Fibroblast of skin of left quadriceps (primary cell): ENCODE measurements at places on chromosomes 7 and 10.

GRCh38 chr10:11510736-11511135 is 100.7 kb downstream of the USP6NL start:
- DNase-seq = no peak

DNA sequence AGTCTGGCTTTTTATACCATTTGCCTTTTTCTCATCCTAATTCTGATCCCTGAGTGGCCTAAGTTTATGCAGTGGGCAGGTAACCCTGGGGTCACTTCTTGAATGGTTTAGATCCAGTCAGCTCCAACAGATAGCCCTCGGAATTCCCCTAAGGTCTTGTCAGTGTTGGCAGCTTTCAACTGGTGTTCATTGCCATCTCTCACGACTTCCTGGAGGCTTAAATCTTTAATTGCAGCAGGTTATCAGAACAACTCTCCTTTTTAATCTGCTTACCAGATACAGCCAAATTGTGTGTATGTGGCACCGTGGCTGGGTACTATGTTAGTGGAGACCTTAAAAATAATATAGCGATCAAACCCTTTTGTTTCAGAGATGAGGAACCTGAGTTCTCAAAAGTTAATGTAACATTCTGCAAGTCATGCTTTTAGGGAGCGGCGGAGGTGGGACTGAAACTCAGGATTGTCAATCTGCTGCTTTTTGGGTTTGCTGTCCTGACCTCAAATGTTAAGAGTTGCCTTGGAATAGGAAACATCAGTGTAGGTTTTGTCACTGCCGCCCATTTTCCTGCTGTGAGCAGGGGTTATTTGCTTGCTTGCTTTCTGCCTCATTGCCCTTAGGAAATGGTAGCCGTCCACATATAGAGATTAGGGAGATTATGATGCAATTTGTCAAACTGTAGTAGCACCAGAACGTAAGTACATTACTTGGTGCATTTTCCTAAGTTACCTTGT is 818 bp downstream of the DLD start:
- DNase-seq = no peak

- no peak for DNase-seq
Observed at GRCh38 chr7:15345216-15345615, 216.6 kb downstream of the AGMO start.

DNA sequence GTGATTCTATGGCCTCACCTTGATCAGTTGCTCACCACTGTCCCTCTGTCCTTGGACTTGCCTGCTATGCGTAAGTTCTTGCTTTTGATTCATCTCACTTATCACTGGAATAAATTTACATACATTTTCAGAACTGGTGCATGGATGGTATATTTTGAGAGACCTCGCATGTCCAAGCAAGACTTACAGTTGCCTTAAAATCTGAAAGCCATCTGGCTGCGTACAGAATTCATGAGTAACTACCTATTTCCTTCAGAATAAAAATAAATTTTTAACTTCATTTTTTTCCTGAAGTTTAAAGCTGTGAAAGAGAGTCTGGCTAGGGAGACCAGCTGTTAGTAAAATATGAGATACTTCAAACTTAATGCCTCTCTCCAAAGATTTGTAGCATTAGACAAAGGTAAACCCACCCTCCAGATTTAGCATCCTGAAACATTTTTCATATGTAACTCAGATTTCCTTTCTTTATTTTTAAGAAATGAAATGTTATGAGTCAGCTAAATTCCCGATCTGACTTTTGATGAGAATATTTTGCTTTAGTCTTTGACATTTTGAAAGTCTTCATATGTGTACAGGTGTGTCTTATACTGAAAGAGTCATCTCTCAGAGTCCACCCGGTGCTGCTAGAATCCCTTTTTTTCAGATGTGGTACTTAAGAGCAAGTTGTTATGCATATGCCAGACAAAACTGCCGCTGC is 136.4 kb upstream of the CELF2 start:
- no peak for DNase-seq

DNA sequence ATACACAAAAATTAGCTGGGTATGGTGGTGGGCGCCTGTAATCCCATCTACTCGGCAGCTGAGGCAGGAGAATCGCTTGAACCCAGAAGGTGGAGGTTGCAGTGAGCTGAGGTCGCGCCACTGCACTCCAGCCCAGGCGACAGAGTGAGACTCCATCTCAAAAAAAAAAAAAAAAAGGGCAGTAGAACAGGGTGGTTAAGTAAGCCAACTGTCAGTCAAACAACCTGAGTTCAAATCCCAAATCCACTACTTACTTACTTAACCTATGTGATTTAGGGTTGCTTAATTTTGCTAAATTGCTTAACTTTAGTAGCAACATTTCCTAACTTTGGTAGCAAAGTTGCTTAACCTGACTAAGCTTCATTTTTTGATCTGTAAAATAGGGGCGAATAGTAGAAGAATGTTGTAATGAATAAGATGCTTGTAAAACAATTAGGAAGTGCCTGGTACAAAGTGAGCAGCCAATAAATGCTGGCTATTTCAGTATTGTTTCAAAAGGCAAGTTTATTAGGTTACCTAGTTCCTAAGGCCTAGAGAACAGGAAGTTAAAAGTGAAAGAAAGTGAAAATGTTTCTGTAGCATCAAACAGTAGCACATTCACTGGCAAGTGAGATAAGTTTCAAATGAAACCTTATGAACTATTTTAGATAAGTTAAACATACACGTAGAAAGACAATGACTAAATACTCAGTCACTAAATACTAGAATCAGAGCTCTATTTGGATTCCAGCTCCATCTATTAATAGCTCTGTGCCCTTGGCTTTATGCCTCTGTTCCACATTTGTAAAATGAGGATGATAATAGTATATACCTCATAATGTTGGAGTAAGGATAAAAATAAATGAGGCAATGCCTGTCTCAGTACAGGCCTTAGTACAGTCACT is 64.3 kb downstream of the HOXA1 start:
- peak; percentile 27 for DNase-seq

DNA sequence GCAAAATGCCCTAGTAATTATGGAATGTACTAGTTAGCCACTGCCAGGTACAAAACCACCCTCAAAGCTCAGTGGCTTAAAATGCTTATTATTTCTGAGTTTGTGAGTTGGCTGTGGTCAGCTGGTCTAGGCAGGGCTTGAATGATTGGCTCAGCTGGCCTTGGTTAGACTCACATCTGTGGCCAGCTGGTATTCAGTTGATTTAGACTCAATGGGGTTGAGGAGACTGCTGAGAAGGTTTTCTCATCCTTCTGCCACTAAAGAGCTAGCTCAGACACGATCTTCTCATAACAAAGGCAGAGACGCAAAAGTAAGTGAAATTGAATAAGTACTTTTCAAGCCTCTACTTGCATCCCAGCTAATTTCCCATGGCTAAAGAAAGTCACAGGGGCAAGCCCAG is 57.1 kb upstream of the CYP2C18 start:
- no peak for DNase-seq

DNA sequence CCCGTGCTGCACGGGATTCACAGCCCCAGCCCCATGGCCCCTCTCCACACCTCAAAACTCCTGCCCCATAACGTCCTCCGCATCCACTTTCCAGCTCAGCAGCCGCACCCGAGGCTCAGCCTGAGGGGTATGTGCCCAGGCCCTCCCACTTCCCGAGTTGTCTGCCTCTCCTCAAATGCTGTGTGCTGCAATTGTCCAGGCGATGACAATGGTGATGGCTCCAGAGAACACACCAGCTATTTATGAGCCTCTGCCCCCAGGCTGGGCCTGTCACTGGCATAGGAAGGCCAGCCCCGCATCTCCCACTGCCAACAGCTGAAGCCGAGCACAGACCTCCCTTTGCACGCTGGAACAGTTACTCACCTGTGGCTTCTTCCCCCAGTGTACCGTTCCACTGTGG is 2.4 kb upstream of the LDB3 start:
- no peak for DNase-seq

DNA sequence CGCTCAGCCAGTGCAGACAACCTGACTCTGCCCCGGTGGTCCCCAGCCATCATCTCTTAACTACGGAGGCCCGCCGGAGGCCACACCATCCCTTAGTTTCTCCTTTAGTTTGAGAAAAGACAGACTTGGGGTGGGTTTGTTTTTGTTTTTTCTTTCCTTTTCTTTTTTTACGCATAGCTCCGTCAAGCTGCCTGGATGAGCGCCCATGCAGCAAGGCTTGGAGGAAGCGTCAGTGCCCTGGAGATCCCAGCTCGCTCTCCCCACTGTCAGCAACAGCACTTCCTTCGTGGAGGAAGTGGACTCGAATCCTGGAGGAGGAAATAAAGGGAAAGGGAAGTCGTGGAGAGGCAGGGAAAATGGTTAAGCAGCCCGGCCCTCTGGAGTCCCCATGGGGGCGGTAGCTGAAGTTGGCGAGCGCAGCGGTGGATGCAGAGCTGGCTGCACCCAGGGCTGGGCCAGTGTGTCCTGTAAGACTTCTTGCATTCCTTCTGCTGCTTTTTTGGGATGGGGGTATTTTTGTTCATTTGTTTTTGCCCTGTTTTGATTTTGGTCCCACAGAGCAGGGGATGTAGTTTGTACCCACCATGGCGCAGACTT is 35.9 kb upstream of the GJD4 start:
- no peak for DNase-seq

- no peak for DNase-seq
Observed at GRCh38 chr10:31099094-31099493, 67.4 kb upstream of the ZNF438 start.

DNA sequence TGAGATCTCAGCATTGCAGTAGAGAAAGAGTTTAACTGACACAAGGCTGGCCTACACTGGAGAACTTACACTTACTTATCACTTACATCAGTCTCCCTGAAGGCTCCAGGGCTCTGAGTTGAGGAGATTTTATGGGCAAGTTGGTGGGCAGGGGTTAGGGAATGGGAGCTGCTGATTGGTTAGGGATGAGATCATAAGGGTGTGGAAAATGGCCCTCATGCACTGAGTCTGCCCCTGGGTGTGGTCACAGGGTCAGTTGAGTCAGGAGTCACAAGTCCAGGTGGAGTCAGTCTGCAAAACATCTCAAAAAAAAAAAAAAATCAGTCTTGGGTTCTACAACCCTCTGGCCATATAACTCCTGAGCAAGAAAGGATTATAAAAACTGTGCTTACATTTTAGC is 60.5 kb downstream of the PPP1R17 start:
- DNase-seq = no peak

GRCh38 chr7:78863281-78863680 is 590.2 kb downstream of the MAGI2 start:
- DNase-seq = no peak

DNA sequence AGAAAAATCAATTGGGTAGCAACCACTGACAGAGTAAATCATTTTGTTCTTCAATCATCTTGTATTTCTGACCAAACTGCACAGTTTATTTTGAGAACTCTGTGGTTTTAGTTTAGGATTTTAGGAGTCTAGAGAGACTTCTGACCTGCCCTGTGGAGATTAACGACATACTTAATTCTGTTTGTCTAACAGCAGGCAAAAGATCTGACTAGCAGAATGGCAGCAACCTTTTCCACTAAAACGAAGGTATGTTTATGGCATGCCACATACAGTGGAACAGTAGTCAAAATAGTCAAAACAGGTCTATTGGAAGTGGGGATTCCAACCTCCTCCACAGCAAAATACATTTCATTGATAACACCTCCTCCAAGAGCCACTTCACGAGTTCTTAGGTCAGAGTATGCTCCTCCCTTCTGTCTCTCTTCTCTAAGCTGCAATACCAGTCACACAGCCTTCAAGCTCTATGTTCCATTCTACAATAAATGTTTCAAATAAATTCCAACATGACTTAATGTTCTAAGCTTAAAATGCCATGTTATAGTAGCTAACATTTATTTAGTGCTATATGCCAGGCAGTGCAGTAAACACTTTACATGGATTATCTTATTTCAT is 34.4 kb downstream of the NRCAM start:
- DNase-seq = no peak

DNA sequence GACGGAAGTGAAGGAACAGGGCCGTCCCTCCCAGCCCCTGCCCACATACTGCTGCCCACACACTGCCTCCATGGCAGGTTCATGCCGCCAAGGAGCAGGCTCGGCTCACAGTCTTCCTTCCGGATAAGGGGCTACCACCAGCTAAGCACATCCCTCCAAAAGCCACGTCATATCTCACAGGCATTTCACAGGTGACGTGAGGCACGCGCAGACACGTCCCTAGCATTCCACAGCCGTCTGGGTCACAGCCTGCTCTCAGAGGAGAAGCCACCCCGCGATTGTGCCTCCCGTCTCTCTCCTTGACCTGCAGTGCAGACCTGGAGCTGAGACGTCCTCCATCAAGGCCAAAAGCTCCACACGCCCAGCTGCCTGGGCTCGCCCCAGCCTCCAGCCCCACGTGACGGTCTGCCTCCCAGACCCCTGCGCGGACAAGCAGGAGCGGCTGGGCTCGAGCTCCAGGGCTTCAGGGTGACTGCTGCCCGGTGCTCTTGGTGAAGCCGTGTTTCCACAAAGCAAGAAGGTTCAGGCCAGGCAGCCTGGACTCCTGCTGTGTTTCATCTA is 114.0 kb downstream of the MAD1L1 start:
- no peak for DNase-seq

DNA sequence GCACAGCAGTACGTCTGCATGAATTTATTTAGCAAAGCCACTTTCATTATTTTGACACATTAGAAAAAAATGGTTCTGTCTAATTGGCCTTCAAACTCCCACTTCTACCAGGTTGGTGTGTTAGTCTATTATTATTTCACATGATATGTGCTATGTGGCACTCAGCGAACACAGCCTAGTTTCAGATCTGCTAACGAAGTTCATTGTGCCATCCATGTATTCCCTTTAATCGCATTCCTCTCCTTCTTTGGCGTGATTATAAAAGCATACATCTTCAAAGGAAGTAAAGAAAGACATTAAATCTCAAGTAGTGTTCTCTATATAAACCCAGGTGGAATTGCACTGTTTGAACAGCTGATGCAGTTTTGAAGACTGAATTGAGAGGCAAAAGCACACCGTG is 96.4 kb upstream of the CACNA2D1 start:
- no peak for DNase-seq

GRCh38 chr7:5495581-5496375 is 72.1 kb upstream of the TNRC18 start:
- no peak for DNase-seq

DNA sequence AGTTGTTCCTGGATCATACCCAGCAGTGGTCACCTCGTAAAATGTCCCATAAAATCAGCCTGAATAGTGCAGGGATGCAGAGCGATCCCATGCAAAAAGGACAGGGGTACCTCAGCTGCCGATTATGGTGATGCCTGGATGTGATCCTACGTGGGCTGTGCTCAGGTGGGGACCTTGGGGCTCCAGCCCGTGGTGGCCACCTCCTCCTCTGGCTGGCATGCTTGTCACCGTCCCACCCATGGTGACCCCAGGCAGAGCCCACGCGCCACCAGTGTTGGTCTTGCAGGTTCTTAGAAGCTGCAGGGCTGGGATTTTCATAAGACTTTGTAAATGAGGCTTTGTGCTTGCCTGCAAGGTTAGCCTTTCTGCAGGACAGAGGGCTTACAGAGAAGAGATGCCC is 97.2 kb downstream of the GLRX3 start:
- DNase-seq = no peak

GRCh38 chr10:13526948-13527863 is 1.6 kb downstream of the BEND7 start:
- DNase-seq = peak; percentile 44

GRCh38 chr7:127884066-127884559 is 147.1 kb downstream of the LRRC4 start:
- no peak for DNase-seq

- no peak for DNase-seq
Observed at GRCh38 chr10:38072552-38072951, 21.6 kb upstream of the ZNF37A start.
